ENCODE measurements at places on chromosomes 6 and 20.

DNA sequence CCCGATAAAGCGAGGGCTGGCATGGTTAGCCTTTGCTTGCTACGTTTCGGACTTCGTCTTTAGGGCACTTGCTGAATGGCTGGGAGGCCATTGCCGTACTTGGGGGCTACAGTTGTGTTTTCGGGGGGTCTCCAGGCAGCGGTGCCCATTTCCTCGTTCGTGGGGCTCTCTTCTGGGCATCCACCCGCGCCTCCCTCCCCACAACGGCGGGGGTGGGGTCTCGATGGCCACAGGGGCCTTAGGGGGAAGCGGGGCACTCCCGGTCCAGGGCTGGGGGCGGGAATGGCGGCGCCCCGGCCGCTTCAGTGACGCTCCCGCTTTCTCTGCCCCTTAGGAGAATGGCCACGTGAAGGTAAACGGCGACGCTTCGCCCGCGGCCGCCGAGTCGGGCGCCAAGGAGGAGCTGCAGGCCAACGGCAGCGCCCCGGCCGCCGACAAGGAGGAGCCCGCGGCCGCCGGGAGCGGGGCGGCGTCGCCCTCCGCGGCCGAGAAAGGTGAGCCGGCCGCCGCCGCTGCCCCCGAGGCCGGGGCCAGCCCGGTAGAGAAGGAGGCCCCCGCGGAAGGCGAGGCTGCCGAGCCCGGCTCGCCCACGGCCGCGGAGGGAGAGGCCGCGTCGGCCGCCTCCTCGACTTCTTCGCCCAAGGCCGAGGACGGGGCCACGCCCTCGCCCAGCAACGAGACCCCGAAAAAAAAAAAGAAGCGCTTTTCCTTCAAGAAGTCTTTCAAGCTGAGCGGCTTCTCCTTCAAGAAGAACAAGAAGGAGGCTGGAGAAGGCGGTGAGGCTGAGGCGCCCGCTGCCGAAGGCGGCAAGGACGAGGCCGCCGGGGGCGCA, 2.4 kb downstream of the MARCKS start:
- DNase-seq, result no peak

- peak; percentile 54 for DNase-seq
Observed at GRCh38 chr6:26240157-26241032, 124.6 kb upstream of the BTN3A2 start.

- no peak for DNase-seq
Observed at GRCh38 chr6:10269814-10270472, 144.9 kb downstream of the TFAP2A start.

DNA sequence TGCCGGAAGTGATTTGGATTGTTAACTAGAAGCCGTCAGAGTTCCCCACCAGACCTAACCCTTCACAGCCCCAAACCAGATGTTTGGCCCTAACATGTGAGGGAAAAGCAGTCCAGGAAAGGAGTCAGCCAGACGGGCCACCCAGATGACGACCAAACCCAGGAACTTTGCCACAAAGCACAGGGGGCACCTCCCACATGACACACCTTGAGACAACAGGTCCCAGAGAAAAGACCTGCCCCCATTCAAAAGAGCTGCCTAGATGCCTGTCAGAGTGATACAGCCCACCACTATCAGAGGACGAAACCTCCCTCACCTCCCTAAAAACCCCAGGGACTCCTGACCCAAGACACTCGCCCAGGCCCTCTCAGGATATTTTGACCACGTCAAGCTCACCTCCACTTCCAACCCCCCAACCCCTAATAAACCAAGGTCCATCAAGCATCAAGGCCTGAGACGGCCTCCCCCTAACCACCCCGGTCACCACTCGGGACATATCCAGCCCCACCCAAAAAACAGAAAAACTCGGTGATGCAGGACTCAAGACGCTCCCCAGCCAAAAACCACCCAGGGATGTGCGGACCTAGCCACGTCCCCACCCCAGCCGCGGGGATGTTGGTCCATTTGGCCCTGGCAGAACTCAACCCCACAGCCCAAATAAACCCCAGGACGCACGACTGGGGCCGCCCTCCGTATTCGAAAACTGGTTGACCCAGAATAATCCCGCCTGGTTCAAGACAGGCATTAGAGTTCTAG, 662 bp downstream of the ZNF343 start:
- no peak for DNase-seq

DNA sequence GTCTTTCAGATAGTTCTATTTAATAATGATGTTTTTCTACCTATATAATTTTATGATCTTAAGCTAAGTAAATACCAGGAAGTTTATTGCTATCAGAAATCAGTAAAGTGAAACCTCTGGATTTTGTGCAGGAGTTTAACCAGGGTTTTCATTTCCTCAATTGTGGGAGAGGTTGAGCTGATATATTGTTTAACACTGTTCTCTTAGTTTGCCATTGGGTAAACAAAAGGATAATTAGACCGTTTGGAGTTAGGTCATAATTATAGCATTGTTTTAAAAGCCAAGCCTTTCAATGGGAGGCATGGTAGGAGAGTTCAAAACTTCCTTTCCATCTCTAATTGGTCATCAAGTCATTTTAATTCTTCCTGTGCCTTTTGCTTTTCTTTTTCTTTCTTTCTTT, 58.7 kb downstream of the STXBP5 start:
- no peak for DNase-seq

GRCh38 chr20:12966468-12967085, 42.2 kb upstream of the SPTLC3 start:
- DNase-seq, result no peak

DNA sequence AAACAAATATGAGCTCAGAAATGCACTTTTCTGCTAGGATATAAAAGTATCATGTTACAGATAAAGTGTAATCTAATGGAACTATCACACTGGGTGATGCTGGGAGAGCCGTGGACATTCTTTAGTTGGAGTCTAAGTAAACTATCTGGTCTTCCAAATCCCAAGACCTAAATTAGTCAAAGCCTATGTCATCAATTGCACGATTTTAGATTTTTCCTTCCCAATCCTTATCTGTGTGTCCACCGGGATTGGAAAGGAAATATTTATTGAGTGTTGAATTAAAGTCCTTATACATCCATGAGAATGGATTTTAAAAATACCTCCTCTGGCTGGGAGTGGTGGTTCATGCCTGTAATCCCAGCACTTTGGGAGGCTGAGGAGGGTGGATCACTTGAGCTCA, 19.6 kb upstream of the MRAP2 start:
- no peak for DNase-seq

- DNase-seq, result no peak
Observed at GRCh38 chr6:16092990-16093389, 35.9 kb upstream of the MYLIP start.

DNA sequence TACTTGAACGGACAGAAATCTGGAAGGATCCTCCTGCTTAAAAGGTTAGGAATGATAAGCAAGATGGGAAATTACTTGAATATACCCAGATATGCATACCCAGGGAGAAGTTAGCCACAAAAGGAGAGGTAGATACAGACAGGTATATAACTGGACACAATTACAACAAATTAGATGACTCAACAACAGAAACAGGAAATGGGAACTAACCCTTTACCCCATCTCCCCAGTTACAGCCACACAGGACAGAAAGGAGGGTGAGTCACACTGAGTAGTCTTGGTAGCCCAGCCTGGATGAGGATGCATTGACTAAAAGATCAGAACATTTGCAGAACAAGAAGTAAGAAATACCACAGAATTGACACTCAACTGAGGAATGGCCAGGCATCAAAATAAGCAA, 61.2 kb downstream of the C6orf52 start:
- DNase-seq, result no peak

DNA sequence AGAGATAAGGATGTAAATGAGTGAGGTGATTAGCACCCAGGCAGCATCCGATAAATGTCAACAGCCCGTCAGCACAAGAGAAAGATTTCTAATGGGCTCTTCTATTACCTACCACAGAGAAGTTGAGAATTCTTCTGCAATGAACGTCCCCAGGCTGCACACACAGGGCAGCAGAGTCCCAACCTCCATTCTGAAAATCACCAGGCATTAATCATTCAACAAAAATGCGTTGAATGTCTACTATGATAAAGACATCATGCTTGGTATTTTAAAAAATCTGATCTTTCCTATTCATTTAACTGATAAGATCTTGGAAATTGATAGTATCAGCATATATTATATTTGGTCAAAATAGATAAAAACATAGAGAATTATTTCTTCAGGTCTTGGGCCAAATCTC, 59.5 kb upstream of the VGLL2 start:
- no peak for DNase-seq

- DNase-seq, result no peak
Observed at GRCh38 chr6:139334806-139335446, 39.5 kb downstream of the CITED2 start.

DNA sequence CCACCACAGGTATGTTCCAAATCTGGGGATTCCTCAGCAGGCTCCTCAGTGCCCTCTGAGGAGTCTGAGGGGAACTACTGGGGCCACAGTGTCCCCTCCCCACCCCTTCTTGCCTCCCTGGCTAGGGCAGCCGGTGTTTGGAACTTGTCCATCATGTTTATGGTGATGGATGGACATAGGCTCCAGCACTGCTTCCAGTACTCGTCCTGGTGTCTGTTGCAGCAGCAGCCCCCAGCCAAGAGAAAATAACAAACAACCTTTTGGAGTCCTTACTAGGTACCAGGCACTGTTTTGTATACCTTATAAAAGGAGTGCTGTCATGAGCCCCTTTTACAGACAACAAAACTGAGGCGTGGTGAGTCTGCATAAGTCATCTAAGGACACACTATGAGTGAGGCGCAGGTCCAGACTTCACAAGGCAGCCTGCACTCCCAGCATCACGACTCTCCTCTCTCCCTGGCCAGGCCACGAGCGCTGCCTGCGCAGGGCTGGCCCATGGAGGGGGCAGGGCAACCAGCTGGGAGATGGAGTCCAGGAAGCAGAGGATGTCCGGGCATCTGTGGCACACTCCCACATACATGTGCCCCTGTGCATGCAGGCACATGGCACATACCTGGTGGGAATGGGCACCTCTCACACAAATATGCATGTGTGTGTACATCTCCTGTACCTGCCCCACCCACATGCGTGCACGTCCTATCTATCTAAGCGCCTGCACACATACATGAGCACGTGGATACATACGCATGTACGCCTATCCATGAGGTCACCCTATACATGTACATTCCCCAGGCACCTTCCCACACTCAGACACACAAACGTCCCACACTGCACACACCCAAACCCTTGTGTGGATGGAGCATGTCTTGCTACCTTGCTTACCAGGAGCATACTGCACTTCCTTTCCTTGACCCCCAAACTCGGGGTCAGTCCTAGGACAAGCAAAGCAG, 152.7 kb downstream of the VEGFA start:
- no peak for DNase-seq

DNA sequence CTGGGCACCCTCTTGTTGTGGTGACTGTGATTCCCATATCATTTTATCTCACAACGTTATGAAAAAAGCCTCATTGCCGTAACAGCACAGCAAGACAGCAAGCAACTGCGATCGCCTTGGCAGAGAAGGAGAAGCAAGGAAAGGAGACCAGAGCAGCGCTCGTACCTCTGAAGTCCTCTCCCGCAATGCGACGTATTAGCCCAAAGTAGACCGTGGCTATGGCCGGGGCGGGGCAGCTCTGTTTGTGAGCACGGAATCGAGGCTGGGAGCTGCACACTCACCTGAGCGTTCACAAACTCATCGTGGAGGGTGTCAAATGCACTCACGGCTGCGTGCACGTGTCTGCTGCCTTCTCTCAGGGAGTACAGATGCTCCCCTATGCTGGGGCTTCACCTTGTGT, 76.1 kb downstream of the YTHDF1 start:
- no peak for DNase-seq

DNA sequence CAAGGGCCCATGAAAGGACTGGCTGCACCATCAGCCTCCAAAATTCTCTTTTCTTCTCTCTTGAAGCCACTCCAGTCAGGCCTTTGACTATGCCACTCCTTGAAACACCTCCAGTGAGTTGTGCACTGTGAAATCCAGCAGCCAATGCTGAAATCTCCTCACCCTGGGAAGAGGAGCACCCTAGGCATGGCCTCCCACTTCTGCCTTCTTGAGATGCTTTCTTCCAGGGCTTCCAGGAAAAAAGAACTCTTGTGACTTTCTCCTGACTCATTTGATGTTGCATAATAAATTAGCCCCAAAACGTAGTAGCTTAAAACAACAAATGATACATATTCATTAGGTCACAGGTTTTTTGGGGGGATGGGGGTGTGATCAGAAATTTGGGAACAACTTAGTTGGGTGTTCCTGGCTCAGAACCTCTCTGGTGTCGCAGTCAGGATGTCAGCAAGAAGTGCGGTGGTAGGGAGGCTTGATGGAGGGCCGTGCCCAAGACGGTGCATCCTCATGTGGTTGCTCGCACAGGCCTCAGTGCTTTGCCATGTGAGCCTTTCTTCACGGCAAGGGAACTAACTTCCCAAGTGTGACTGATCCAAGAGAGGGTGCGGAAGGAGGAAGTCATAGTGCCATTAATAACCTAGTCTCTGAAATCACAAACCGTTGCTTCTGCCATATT, 12.1 kb downstream of the NCR2 start:
- no peak for DNase-seq

GRCh38 chr6:137097057-137097456, 52.3 kb upstream of the IL20RA start:
- DNase-seq, result no peak

DNA sequence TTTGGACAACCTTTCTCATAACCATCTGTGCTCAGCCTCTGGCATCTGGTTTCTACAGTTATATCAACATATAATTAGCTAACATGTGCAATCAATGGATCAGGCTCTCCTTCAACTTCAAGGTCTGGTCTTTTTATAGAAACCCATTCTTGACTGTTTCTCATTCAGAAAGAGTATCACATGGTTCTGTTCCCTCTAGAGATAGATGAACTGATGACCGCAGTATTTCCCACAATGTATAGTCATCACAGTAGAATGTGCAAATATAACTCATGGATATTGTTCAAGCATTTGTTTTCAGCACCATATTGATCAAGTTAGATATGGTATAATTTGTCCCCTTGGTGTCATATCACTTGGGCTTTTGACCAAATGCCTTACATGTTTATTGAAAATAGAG, 656.2 kb downstream of the FRK start:
- no peak for DNase-seq

DNA sequence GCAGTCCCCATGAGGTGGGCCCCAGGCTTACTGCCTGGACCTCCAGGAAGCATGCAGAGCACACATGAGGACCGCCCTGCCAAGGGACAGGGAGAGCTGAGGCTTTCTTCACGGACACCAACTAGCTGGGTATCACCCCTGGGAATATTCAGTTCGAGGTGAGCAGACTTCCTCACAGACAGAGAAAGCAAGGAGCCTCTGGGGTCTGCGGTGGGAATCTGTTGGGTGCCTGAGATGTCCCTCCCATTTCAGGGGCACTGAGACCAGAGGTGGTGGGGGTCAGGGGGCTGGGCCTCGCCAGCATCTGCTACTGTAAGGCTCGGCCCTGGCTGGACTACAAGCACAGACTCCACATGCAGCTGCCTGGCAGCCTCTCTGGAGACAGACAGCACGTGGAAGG, 74.3 kb upstream of the SYNDIG1 start:
- DNase-seq, result no peak

- DNase-seq, result no peak
Observed at GRCh38 chr20:56808732-56809131, 179.6 kb downstream of the TFAP2C start.

GRCh38 chr6:139939189-139939979, 564.9 kb upstream of the CITED2 start:
- no peak for DNase-seq

- no peak for DNase-seq
Observed at GRCh38 chr6:128139519-128139918, 238.7 kb upstream of the THEMIS start.

GRCh38 chr6:129390900-129391299, 319.1 kb downstream of the ARHGAP18 start:
- DNase-seq, result no peak
